ENCODE measurements at places on chromosomes 11 and 22. TPM values are rescaled to one million over a fixed set of nuclear protein-coding genes. Genes with fewer than 3 reads are reported as not detected.

The TNNT3 gene
- 0.75 TPM for polyA plus RNA-seq

The PACSIN2 gene
- 44.0 TPM for polyA plus RNA-seq

The PHF21B gene
- 0.45 TPM for polyA plus RNA-seq

The FADS3 gene
- 7.5 TPM for polyA plus RNA-seq

The JAML gene
- polyA plus RNA-seq = 14.5 TPM

The C11orf65 gene
- polyA plus RNA-seq = 1.1 TPM

The ABCC8 gene
- 37.2 TPM for polyA plus RNA-seq

The CD3G gene
- polyA plus RNA-seq = not detected

The FAU gene
- 1,352 TPM for polyA plus RNA-seq

The MOV10L1 gene
- polyA plus RNA-seq = 0.12 TPM
